Foreskin keratinocyte (primary cell): ENCODE measurements at places on chromosomes 6 and 20. TPM values are rescaled to one million over a fixed set of nuclear protein-coding genes. Genes with fewer than 3 reads are reported as not detected.

MAS1 gene
- total RNA-seq = not detected in 2 replicates

GJA10 gene
- not detected in 2 replicates for total RNA-seq

HSPA1L gene
- total RNA-seq = 0.46 and 0.58 TPM in 2 replicates

NEURL2 gene
- 1.1 and 1.2 TPM in 2 replicates for total RNA-seq

UBD gene
- total RNA-seq = not detected in 2 replicates

PAX1 gene
- total RNA-seq = not detected in 2 replicates

OVOL2 gene
- total RNA-seq = 8.5 and 8.9 TPM in 2 replicates

EIF6 gene
- 388 and 438 TPM in 2 replicates for total RNA-seq

LCA5 gene
- total RNA-seq = 1.9 and 2.4 TPM in 2 replicates

STMND1 gene
- total RNA-seq = not detected in 2 replicates

PPP1R14C gene
- 32.5 and 36.4 TPM in 2 replicates for total RNA-seq
